Right renal cortex interstitium (tissue), 3 donors: ENCODE measurements at places on chromosomes 16 and 17.

DNA sequence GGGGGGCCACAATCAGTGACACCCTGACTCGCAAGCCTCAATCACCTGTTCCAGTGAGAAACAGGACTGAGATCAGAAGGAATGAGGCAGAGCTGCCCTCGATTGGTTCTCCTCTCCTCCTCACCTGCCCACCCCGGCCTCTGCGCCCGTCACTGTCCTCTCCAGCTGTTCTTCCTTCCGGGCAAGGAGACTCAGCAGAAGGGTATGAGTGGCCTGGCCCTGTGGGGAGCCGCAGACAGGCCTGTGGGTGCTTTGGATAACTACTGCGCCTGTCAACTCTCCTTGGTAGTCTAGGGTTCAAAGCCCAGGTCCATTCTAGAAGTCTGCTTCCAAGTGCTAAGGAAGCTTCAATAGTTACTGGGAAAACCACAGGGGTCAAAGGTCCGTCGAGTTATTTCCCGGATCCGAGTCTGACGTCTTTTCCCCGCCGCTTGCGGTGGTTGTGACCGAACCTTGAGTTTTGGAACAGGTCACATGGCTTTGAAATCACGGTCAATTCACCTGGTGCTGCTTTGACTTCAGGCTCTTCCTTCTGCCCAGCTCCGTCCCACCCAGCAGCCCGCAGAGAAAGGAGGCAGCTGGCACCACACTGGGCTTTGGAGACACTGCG lies 8.3 kb downstream of the CARD14 start:
- no peak for DNase-seq

- no peak for DNase-seq
Observed at GRCh38 chr16:8589900-8590688, at the start of gene TMEM114. Gene TMEM114, minus strand, starts transcription at chr16:8590511. Its CDS starts 673 bp downstream, at chr16:8589838.

- no peak for DNase-seq
Observed at GRCh38 chr16:89052890-89053724, 40.5 kb upstream of the ACSF3 start.

- no peak for DNase-seq
Observed at GRCh38 chr17:27975146-27976011, 67.1 kb upstream of the NLK start.

GRCh38 chr17:63258785-63259184 lies 187.3 kb downstream of the CYB561 start:
- no peak for DNase-seq

DNA sequence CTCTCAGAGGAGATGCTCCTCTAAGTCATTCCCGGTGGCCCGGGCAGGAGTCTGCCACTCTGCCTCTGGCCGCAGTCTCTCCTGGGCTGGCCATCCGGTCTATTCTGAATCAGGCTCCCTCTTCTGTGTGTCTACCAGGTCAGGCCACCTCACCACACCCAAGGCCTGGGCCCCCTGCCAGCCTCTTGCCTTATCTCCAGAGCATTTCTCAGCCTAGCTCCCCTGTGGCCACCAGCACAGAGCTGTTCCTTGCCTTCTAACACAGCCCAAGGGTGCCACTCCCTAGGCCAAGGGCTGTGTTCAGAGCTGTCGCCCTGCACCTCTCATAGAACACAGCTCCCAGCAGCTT lies 55.3 kb downstream of the MYO18A start:
- DNase-seq, result no peak

GRCh38 chr17:82215095-82215971 lies 2.7 kb upstream of the CCDC57 start:
- DNase-seq, result no peak

DNA sequence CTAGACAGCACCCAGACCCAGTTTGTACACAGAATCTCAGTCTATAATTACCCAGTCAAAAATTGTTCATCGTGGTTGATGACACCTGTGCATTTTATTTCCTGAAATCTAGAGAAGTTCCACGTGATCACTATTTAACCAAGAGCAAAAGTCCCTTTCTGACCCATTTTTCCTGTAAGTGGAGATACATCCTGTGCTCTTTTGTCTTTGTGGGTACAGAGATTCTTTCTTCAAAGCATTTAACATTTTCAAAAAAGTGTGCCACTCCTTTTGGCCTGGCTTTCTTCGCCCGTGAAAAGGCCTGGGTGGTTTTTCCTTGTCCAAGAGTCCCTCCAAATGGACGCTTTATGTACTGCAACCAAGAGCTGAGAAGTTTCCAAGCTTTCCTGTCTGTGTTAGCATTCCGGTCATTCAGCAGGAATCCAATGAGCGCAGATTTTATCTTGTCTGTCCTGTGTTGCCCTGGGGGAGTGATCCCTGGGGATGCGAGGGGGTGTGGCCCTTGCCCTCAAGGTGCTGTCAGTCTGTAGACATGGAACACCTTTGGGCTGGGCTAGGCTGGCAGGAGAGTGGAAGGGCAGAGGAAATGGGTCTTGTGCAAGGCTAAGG lies 161.1 kb upstream of the CACNG5 start:
- no peak for DNase-seq

DNA sequence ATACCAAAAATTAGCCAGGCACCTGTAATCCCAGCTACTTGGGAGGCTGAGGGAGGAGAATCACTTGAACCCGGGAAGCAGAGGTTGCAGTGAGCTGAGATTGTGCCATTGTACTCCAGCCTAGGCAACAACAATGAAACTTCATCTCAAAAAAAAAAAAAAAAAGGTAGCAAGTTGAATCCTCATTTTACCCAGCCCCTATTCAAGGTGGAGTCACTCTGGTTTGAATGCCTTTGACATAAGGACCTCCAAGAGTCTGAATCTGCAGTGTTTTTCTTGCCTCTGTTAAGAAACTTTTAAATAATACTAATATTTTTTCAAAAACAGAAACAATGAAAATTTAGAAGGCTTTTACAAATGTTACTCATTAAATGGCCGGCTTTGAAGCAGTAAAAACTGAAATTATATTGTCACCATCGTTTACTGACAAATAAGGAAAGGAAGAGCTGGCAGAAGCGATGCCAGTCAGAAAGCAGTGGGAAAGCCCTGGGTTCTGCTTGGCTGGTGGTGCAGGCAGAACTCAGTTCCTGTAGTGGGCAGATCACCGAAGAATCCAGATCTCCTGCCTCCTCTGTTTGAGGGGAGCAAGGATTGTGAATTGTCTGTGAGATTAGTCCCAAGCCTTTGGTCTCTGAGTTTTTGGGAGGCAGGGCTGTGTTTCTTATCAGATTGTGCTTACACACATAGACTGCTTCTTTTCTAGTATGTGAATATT lies 99.7 kb upstream of the HAS3 start:
- DNase-seq, result no peak

DNA sequence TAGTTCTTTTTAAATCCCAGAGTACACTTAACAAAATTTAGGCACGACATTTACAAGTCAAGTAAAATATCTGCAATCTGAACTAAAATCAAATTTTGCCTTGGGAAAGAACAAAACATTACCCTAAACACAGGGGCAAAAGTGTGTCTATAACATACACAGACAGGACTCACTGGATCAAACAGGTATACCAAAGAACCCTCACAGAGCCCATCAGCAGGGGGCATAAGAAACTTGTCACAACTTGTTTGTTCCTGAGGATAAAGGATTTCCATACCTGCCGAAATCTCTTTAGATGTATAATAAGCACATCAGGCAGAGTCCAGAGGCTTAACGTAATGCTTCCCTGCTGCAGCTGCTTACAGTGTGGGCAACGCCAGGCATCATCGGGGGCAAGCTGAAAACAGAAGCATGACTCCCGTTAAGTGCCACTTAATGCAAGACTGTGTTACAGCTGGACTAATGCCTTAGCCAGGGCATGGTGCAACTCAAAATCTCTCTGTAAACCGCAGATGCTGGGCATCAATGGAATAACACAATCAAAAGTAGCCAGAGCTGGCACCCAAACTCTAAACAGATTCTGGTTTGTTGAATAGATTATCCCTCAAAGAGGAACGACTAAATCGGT lies 67.0 kb downstream of the USP31 start:
- DNase-seq, result no peak

GRCh38 chr16:22427556-22427955 lies 53.1 kb upstream of the CDR2 start:
- DNase-seq, result no peak

DNA sequence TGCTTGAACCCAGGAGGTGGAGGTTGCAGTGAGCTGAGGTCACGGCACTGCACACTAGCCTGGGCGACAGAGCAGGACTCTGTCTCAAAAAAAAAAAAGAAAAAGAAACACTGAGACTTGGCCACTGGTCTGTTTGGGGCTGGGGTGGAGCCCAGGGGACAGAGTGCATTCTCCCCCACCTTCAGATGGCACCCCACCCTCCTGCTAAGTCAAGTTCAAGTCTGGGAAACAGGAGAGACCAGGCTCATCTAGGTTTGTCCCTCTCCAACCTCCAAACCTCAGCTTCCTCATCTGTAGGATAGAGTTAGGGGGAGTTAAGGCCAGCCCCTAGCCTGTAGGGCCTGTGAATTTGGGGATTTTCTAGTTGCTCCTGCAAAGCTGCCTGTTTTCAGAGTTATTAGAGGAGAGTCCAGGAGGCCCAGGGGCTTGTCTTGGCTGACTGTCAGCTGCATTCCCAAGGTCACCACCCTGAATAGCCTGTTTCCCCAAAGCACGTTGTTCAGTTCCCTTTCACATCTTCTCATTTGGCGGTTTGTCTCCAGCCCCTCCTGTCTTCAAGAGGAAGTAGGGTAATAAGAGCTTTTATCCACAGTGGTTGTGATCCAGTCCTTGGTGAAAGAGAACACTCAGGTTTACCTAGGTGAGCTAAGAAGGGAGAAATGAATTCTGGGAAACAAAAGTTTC lies 2.2 kb downstream of the MT3 start:
- DNase-seq, result no peak

- no peak for DNase-seq
Observed at GRCh38 chr16:74487634-74488495, 66.6 kb upstream of the CLEC18B start.

- peak; percentile 73 for DNase-seq
Observed at GRCh38 chr17:859061-859823, 77.1 kb downstream of the MRM3 start.

- DNase-seq, result no peak
Observed at GRCh38 chr16:27387724-27388123, 14.2 kb upstream of the IL21R start.

DNA sequence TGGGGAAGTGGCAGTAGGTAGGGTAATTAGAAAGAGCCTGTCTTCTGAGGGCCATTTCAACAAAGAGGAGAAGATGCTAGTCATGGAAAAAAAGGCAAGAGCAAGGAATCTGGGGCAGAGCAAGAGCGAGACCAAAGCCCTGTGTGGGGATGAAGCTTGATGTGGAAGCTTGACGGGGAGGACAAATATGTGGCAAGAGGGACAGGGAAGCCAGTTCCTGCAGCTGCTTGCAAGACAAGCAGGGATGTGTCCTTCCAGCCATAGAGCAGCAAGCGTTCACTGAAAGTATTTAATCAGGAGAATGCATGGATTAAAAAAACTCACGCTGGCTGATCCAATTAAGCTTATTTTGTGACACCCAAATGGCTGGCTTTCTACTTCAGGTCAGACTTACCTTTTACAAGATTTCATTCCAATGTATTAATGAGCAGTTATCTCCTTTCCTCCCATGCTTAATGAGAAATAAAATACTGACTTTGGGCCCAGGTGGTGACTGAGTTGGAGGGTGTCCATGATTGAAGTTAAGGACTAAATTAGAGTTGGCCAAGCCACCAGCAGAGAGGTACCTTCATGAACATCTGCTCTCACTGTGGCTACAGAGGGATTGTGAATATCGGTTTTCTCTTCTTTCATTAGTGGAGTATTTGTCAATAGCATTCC lies 76.8 kb downstream of the ABCA8 start:
- no peak for DNase-seq

DNA sequence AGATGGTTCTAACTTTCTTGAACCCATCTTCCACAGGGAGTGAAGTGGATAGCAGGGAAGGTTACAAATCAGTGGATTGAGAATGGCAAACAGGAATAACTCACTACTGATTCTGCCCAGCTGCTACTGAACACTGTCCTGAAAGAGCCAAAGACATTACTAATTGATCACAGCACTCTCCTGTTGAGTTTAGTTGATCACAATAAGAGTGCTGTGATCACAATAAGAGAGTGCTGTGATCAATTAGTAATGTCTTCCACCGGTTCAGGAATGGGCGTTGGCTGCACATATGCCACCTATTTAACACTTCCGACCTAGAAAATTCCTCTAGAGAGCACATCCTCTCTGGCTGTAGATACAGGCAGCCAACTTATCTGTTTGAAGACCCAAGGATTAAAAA lies 11.4 kb downstream of the CFAP97D1 start:
- DNase-seq, result no peak

DNA sequence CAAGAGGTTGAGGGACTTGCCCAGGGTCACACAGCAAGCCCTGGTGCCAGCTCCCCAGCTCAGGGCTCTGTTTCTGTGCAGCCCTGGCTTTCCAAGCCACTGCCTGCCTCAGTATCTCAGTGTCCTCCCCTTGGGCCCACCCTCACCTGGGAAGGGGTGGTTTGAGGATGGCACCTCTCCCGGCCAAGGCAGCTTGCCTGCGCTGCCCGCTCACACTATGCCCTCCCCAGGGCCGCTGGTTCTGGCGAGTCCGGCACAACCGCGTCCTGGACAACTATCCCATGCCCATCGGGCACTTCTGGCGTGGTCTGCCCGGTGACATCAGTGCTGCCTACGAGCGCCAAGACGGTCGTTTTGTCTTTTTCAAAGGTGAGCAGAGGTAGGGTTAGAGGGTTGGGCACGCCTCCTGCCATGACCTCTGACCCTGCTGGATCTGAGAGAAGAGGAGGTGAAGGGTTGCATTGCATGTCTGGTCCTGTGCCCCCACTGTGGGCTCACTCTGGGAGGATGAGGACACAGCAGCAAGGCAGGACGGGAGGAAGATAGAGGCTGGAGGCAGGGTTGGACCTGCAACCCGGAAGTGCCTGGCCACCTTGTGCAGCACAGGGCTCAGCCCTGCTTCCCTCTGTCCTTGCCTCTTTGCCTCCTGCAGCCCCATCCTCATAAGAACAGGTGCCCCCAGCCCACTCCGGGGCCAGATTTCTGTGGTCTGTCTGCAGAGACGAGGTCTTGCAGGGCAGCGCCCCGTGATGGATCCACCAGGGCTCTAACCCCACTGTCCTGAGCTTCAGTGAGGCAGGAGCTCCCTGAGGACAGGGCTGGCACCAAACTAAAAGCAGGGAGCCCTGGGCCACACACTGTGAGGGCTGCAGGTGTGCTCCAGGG lies 16.7 kb downstream of the MMP15 start:
- no peak for DNase-seq

- no peak for DNase-seq
Observed at GRCh38 chr17:2420176-2420575, 19.3 kb upstream of the MNT start.

DNA sequence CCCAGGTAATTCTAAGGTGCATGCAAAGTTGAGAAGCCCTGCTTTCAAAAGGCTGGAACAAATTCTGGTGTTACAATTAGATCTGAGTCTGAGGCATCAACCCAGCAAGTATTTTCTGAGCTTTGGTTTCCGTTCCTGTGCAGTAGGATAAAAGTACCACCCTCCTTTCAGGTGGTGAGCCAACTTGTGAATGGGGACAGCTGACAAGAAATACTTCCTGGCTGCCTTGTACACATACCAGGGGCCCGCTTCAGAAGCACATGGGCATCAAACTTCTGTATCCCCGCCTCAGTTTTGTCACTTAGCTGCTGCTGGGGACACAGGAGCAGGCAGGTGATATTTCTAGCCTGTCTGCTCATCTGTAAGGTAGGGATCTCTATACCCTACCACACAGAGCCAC lies 252.2 kb downstream of the CPPED1 start:
- no peak for DNase-seq
